ENCODE measurements at places on chromosomes 6 and 20. TPM values are rescaled to one million over a fixed set of nuclear protein-coding genes. Genes with fewer than 3 reads are reported as not detected.
A peak's percentile ranks its signal among the peaks of the same experiment; 100 is the strongest.

Gene SYTL3
- 181 TPM for total RNA-seq

DNA sequence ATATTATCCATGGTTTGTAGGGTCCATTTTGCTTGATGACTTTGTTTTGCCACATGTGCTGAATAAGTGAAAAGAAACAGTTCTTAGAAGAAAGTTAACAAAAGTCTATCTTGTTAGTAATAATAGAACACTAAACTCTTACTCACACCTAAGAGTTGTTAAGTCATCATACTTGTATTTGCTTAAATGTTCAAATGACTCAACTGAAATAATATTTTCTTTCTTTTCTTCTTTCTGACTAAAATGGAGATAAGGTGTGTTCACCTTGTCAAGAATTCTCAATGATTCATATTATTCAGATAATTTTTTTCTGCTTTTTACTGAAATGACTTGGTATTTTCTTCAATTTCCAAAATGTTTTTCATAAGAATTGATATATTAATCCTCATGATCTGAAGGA is 327.2 kb downstream of the HTR1B start:
- H3K36me3 ChIP-seq = no peaks in the 10 kb centered on the region
- H3K27me3 ChIP-seq = no peaks in the 10 kb centered on the region
- DNase-seq = no peak
- H3K27ac ChIP-seq = no peak overlapping the region

- no peak overlapping the region for H3K4me3 ChIP-seq
- H3K27ac ChIP-seq = no peak overlapping the region
- H3K27me3 ChIP-seq = no peaks in the 10 kb centered on the region
- peaks cover 28% of the 10 kb centered on the region for H3K4me1 ChIP-seq
- H3K36me3 ChIP-seq = peaks cover 20% of the 10 kb centered on the region
- DNase-seq = no peak
Measured at GRCh38 chr6:32171234-32171633, 4.7 kb downstream of the AGPAT1 start.

GRCh38 chr6:170174771-170175643 is 115.9 kb downstream of the DLL1 start:
- no peak for DNase-seq
- H3K36me3 ChIP-seq = no peaks in the 10 kb centered on the region
- no peak overlapping the region for H3K4me3 ChIP-seq

DNA sequence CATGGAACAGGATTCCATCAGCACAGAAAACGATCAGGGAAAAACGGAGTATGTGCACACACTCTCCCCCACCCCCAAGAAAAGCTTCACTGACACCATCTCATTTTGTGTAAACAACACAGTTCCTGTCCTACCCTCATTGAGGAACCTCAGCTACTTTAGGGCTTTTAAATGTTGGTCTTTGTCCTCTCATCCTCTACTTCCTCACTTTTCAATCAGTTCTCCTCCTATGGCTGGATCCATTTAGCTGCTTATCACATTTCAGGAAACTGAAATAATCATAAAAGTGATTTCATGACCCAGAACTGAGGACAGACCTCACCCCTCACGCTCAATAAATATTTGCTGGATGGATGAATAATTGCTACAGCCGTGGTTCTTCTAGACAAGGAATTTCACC is 33.1 kb upstream of the PNRC1 start:
- no peak overlapping the region for H3K27ac ChIP-seq
- no peak overlapping the region for H3K4me3 ChIP-seq
- no peaks in the 10 kb centered on the region for H3K36me3 ChIP-seq

DNA sequence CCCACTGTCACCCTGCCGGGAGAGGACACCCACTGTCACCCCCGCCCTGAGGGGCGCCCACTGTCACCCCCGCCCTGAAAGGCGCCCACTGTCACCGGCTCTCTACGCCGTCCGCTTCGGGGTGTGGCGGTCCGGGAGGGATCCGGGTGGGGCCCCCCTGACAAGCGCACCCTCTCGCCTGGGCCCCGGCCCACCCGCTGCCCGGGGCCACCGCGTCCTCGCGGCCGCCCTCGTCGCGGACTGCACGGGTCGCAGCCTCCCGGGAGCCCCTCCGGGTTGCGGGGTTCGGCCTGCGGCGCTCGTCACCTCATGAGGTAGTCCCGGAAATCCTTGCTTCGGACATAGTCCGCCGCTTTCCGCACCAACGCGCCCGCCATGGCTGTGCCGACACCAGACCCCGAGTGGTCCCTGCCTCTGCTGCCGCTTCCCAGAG is 224 bp downstream of the MPC1 start:
- H3K4me3 ChIP-seq = peak overlapping the region; percentile 87
- H3K27ac ChIP-seq = peak overlapping the region; percentile 33
- no peaks in the 10 kb centered on the region for H3K27me3 ChIP-seq
- H3K36me3 ChIP-seq = no peaks in the 10 kb centered on the region
- no peak for DNase-seq

- peaks cover 58% of the 10 kb centered on the region for H3K4me1 ChIP-seq
- H3K36me3 ChIP-seq = peaks cover 9% of the 10 kb centered on the region
- H3K4me3 ChIP-seq = peak overlapping the region; percentile 38
- H3K27me3 ChIP-seq = no peaks in the 10 kb centered on the region
- peak overlapping the region; percentile 63 for H3K27ac ChIP-seq
Measured at GRCh38 chr20:52410731-52411234, 219.2 kb upstream of the ZFP64 start.
